ENCODE measurements at places on chromosomes 16 and 17.

DNA sequence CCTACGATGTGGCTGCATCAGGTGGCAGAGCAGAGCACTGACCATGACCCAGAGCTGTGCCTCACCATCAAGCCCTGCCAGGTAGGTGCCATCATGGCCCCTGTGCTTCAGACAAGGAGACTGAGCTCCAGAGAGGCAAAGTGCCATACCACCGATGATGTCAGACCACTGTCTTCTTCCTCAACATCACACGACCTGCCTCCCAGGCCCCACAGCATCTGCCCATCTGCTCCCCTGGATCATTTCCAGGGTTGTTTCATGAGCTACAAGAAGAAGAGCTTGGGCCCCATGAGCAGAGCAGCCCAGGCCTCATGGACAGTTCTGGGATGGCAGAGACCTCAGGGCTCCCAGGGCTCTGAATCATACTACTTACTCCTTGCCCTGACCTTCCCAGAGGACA is 9.9 kb downstream of the XYLT1 start:
- DNase-seq: peak; percentile 42

DNA sequence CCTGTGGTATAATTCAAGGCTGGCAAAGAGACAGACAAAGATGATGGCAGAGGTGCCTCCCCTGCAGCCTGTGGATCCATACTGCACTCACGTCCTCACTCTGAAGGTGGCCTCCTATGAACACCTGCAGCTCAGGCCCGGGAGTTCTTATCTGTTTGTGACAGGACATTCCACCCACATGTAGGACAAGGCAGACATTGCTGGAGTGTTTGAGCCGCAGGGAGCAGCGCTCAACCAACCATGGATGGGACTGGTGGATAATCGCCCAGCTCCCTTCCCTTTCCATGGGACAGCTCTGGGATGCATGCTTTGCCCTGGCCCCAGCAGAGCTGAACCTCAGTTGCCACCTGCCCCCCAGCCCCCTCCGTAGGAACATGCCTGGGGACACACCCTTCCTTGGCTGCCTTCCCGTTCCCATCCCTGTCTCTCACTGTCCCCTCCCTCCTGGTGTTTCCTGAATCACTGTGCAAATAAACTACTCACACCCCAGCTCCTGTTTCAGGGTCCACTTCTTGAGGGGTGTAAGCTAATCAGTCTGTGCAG is 22.2 kb downstream of the ITPRIPL2 start:
- DNase-seq: peak; percentile 65

- peak; percentile 27 for DNase-seq
Measured at GRCh38 chr16:14310519-14310991, 239.4 kb downstream of the MRTFB start.

- DNase-seq: peak; percentile 99
Measured at GRCh38 chr17:31696184-31696602, 162.9 kb downstream of the COPRS start.

DNA sequence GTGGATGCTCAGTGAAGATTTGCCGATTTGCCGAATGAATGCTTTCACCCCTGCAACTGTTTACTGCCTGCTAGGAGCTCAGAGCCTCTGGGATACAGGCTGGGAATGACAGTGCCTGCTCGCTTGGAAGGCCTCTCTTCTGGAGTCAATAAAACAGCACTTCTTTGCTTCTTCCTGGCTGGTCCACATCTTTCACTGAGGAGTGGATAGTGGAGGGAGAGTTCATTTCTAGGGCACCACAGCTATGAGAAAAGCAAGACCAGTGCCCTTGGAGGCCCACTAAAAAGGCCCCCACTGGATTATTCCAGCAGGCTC is 3.1 kb upstream of the USP7 start:
- no peak for DNase-seq

GRCh38 chr17:46027048-46027975 is 28.3 kb downstream of the STH start:
- DNase-seq: no peak

GRCh38 chr16:51392521-51393187 is 241.6 kb upstream of the SALL1 start:
- DNase-seq: peak; percentile 90

DNA sequence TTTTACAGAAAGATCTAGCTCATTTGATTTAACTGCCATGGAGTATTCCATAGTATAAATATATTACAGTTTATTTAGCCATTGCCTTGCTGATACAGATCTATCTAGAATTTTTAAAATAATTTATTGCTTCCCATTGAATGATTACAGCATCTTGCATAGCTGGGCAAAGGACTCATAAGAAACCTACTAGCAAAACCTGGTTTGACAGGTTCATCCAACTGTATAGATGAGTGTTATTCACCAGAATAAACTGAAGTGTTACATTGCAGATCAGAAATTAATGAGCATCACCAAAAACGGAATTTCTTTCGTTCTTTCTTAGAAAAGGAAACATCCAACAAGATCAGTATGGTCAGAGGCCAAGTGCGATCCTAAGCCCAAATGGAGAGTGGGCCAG is 202.2 kb upstream of the CACNG5 start:
- DNase-seq: no peak

GRCh38 chr17:42784409-42784808 is 4.0 kb downstream of the WNK4 start:
- DNase-seq: no peak

DNA sequence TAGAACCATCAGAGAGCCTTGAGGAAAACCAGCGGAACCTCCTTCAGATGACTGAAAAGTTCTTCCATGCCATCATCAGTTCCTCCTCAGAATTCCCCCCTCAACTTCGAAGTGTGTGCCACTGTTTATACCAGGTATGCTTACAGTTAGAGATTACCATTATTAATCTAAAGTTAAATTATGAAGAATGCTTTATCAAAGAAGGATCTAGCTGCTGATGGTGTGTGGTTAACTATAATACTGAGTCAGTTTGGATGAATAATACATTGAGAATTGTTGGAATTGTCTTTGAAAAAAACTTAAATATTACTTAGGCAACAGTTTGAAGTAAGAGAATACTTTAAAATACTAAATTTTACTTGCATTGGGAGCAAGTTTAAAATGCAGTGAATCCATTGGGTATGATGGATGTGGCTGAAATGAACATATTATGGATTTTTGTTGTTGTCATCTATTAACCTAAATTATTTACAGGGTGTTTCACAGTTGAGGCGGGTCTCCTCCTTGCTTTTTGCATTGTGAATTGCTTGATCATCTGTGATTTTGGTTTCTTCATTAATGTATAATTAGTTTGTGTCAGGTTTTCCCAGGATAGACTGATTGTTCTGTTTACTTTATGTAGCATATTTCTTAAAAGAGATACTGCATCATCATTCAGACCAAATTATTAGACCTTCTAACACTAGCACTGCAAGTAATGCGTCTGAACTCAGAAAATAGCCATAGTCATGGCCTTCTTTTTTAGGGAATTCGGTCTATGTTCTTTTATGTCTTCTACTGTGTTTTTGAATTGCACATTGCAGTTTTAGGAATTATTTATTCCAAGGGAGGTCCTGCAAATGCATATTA is 47.8 kb downstream of the OMG start:
- DNase-seq: peak; percentile 85

GRCh38 chr17:73883175-73883574 is 238.9 kb upstream of the SDK2 start:
- DNase-seq: no peak

- no peak for DNase-seq
Measured at GRCh38 chr16:48616571-48616970, 6.6 kb upstream of the N4BP1 start.

- DNase-seq: no peak
Measured at GRCh38 chr16:82915139-82915824, 288.5 kb downstream of the CDH13 start.

DNA sequence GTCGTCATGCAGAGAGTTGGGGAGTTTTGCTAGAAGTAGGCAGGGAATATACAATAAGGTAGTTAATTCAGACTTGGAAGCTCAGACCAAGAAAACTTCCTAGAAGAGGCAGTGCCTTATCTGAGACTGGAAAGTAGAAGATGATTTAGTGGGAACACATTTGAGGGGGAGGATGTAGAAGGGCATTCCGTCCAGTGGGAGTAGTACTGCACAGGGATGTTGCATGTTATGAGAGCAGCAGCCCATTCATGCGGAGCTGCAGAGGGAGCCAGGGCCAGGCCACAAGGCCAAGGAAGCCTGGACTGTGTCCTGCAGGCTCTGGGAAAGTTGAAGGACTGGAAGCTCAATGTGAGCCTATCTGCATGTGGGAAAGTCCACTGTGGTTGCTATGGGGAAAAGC is 344.5 kb upstream of the EEF2KMT start:
- DNase-seq: no peak

- no peak for DNase-seq
Measured at GRCh38 chr16:19104607-19105006, 9.2 kb upstream of the ITPRIPL2 start.

- DNase-seq: peak; percentile 42
Measured at GRCh38 chr16:82750068-82750467, 123.3 kb downstream of the CDH13 start.

GRCh38 chr16:27811881-27812280 is 251.6 kb downstream of the GSG1L start:
- DNase-seq: no peak

GRCh38 chr16:28534542-28535373 is 4.0 kb downstream of the NUPR1 start:
- DNase-seq: no peak

- DNase-seq: peak; percentile 70
Measured at GRCh38 chr16:66270333-66270927, 96.1 kb upstream of the CDH5 start.

DNA sequence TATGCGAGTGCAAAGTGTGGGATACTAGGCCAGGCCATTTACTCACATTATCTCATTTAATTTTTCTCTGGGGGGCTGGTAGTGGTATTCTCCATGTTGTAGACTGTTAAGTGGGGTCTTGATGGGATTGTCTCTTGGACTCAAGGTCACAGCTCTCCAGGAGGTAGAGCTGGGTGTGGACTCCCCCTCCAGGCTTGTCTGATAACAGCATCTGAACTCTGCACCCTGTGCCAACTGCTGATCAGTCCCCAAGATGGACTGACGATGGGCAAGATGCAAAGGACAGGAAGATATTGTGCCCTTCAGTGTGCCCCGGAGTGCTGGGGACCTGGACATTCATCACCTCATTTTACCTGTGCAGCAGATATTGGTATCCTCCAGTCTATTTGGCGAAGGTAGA is 147.8 kb downstream of the MSI2 start:
- no peak for DNase-seq

DNA sequence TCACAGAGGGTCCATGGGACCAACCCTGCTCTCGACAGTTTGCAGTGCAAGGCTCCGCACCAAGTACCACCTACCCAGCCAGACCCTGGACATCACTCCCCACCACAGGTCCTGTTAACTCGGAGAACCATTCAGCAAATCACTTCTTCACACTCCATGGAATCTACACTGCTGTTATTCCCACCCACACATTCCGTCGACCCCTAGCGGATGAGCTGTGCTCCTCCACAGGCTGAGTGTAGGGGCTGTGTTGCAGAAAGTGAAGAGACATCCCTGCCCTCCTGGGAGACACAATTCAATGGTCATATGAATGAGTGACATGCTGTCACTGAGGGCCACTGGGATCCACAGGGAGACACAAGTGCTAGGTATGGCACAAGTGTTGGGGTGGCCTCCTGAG is 27.5 kb downstream of the MPG start:
- no peak for DNase-seq

DNA sequence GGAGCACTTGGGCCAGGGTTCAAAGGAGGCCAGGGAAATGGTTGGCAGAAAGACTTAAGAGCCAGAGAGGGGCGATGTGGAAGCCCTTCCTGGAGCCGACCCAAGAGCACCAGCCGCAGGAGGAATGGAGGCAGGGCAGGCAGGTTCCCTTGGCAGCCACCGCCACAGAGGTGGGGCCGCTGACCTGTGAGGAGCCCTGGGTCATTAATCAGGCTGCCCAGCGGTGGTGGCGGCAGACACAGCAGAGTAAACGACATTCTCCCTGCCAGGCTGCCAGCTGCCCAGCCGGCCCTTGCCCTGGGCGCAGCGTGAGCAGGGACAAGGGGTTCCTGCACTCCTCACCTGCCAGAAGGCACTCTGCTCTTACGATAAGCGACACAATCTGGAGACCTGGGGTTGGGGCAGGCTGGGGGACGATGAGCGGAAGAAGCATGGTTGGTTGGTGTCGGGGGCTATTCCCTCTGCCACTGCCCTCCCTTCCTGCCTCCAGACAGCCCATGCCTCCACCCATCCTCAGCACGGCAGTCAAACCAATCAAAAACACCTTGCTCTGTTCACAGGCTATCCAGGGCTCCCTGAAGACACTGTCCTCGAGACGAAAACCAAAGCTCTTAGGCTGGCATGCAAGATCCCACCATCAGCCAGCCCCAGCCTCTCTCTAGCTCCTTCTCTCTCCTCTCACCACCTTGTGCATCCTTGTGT is 40.9 kb downstream of the PLXDC1 start:
- DNase-seq: no peak
